NCI-H460 (cell line): ENCODE measurements at places on chromosomes 6 and 20.

GRCh38 chr6:100730001-100730980, 150.8 kb downstream of the ASCC3 start:
- no peak for DNase-seq

DNA sequence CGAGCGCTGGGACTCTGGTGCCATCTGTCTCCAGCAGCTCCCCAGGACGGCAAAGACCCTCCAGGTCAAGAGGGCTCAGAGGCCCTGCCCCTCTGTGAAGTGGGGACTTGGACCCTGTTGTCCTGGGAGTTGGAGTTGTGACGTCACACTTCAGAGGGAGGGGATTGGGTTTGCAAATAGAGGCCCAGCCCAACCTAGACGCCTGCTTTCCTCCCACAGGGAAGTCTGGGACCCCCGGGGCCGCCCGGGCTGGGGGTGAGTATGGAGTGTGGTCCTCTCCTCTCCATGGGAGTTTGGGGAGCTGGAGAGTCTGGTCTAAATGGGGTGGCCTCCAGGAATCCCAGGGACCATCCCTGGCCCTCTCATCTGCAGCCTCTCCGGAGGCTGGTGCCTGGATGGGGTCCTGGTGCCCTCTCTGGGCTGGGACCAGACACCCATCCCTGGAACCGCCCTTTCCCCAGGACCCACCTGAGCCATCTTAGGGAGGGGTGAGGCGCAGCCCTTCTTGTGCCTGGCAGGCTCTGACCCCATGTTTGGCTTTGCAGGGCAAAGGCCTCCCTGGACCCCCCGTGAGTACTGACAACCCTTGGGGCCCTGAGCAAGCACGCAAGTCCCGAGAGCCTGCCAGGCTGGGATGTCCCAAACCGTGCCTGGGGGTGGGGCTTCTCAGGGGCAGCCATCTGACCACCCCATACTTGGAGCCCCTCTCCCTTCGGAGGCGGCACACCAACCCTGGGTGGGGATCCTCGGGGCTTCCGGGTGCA, 4.3 kb downstream of the COL9A3 start:
- DNase-seq, result no peak

DNA sequence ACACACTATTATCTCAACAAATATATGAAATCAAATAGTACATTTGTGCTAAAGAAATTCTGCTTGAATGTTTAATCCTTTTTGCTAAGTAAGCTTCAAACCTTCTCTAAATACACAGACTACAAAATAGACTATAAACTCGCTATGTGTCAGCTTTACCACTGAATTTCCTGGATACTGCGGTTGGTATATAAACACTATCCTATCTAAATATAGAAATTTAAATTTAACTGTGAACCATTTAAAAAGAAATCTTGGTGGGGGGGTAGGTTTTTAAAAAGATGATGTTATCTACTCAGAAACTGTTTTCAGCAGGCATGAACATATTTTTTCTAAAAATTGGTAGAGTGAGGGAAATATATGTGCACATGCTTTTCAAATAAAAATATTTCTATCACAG, 306.5 kb upstream of the RUNX2 start:
- no peak for DNase-seq

DNA sequence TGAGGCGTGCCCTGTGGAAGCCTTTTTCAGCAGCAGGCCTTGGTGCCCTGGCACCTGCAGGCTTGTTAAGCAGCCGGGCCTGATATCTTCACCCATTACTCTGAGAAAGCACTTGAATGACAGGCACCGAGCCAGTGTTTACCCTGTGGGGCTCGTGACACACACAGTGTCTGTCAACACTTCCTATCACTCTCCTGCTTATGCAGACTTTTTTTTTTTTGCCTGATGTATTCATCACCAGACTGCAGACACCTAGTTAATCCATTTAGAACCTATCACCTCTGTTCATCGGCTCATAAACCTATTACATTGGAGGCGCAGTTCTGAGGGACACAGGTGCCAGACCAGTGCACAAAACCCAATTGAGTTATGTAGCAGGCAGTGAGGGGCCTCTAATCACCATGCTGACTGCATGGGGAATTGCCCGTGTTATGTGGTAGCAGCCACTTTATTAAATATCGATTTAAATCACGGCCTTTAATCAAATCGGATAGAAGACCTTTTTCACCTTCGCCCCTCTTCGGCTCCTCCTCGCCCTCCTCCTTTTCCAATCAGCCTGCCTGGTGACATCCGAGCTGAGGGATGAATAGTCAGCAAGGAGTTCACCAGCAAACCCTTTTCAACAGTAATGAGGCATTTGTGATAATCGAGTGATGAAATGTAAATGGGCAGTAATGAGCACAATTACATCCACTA, 962.9 kb upstream of the SLC35B3 start:
- DNase-seq, result no peak

DNA sequence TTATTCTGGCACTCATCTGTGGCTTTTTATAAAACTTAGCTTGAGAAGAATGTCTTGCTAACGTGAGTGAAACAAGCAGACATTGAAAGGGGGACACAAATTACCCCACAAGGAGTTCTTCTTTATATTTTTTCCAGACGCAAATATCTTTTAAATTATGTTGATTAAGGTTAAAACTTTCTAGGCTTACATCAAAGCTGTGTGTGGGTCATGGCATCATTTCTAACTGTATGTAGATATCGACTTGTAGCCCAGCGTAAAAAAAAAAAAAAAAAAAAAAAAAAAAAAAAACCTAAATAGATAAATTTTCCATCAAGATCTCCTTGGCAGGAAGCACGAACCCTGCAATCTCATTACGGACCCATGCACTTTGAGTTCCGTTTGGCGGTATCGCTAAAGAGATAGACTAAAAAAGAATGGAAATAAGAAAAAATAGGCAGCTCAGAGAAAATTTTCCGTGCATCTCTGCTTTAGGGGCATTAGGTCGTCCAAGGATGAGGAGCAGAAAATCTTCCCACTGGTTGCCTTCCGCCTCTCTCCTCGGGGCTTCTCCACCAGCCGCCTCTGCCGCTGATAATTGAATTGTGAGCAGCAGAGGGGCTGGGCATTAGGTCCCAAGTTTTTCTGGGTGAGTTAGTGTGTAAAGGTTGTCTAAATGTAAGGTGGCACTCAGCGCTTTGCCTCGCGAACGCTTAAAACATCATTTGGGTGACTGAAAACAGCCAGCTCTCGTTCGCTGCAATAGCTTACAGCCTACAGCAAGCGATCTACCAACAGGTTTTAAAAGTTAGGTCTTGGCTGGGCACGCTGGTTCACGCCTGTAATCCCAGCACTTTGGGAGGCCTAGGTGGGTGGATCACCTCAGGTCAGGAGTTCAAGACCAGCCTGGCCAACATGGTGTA, 194.0 kb downstream of the TRIM27 start:
- no peak for DNase-seq

GRCh38 chr20:8293750-8294149, 161.7 kb downstream of the PLCB1 start:
- DNase-seq, result no peak

DNA sequence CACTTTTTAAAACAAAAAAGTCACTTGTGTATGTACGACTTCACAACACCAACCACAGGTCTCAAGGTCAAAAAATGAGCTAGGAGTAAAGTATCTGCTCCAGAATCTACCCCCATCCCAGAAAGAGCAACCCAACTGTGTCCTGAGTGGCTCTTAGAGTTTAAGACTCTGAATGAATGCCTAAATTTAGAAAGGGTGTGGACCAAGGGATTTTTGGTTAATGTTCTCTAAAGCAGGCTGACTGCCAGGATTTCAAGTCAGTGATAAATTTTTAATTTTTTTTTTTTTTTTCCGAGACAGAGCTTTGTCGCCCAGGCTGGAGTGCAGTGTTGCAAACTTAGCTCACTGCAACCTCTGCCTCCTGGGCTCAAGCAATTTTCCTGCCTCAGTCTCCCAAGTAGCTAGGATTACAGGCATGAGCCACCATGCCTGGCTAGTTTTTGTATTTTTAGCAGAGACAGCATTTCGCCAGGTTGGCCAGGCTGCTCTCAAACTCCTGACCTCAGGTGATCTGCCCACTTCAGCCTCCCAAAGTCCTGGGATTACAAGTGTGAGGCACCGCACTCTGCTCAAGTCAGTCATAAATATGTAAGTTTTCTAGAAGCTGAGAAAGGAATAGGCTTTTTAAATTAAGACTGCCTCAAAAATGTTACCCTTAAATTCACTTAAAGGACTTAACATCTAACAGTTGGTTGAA, 20.2 kb downstream of the STAU1 start:
- DNase-seq, result no peak

GRCh38 chr6:137913434-137913833, 46.4 kb downstream of the TNFAIP3 start:
- no peak for DNase-seq

DNA sequence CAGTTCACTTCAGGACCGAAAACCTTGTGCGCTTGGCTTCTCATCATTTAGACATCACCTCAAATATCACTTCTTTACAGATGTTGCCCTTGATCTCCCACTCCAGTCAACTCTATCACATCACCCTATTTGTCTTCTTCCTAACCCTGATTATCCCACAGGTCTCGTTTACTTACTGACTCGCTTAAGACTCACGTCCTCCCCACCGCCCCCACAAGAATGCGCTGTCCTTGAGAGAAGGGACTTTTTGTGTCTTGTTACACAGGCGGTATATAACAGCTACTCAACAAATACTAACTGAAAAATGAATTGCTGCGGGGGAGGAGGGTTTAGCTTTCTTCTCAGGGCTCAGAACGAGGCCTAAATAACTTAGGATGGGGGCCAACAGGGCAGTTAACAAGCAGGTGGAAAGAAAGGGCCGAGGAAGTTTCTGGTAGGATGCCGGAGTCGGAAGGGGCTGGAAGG, 527 bp downstream of the TOMM34 start:
- no peak for DNase-seq

GRCh38 chr6:85115876-85116275, 334.0 kb upstream of the NT5E start:
- no peak for DNase-seq

DNA sequence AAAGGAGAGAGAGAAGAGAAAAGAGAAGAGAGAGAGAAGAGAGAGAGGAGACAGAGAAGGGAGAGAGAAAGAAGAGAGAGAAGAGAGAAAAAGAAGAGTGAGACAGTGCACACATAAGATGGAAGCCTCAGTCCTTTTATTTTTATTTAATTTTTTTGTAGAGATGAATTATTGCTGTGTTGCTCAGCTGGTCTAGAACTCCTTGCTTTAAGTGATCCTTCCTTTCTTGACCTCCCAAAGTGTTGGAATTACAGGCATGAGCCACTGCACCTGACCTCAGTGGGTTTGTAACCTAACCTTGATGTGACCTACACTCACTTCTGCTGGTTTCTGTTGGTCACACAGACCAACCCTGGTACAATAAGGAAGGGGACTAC, 6.3 kb upstream of the CD40 start:
- DNase-seq, result no peak
